ENCODE measurements at places on chromosomes 4 and X.

DNA sequence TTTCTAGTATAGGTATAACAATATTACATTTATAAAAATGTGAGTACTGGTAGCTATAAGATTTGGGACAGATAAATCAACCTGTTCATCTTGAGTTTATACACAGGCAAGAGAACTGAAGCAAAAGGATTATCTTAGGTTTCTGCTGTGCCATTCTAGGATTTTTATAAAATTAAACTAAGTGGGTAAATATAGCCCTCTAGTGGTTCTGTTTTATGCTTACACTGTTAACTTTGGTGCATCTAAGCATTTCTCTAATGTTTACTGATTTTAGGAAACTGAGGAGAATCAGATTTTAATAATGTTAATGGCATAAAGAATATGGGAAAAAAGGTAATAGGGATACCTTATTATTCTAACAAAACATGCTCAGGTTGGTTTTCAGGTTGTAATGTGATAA, 1.1 kb upstream of the RRH start:
- no peak for DNase-seq

DNA sequence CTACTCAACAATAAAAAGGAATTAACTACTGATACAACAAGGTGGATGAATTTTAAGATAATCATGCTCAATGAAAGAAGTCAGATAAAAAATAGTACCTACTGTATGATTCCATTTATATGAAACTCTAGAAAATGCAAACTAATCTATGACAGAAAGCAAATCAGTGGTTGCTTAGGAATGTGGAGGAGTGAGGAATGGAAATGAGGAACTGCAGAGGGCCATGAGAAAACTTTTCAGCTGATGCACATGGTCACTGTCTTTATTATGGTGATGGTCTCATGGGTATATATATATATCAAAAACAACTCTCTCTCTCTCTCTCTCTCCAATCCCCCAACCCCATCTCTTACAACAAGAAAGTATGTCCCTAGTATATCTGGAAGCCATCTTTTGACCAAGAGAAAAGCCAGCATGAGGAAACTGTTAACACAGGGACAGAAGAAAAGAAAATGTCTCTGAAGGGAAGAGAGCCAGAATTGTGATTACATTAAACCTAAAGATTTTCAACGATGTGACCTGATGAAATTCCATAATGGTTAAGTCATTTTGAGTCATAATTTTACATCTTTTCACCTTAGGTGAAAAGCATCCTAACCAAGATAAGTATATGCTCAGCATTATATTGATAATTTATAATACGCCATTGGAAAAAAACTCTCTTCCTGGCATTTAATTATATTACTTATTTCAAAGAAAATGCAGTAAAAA, 8.5 kb upstream of the NFKB1 start:
- DNase-seq: no peak

DNA sequence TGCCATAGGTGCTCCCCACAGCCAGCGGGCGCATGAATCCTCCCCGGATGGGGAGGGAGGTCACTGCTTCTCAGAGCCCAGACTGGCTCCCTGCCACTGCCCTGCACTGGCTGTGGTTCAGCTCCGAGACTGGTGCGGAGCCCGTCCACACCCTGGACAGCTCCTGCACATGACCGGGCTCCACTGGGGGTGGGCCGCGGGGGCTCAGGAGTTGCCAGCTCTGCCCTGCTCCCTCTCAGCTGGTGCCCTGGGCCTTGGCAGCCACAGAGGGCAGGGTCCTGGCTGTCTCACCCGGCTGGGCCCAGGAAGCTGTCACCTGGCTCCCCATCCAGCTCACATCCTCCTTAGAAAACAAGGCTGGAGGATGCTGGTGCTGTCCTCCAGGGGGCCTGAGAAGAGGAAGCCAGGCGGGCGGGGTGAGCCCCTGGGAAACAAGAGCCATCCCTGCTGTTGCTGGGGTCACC, 64.9 kb upstream of the ADRA2C start:
- no peak for DNase-seq

- no peak for DNase-seq
These were observed 531 bp downstream of the RUFY3 start for GRCh38 chr4:70722199-70722791.

DNA sequence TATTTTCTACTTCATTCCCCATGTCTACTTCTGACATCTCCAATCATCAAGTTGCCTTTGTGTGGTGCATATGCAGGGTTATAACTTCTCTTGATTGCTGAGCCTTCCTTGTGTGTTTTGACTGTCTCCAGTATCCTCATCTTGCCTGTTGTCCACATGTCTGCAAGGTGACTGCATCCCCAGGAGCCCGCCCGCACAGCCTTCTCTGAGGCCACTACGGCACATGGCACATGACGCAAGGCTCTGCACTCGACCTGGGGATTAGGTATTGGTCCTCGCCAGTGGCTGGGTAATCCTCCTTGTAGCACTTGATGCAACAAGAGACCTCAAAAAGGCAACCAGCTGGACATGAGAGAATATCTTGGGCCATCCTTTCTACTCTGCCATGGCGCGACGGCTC, 122.6 kb downstream of the SORBS2 start:
- DNase-seq: no peak

GRCh38 chr4:163317110-163317509, 15.3 kb downstream of the NPY1R start:
- DNase-seq: no peak

- no peak for DNase-seq
These were observed 114.2 kb downstream of the NWD2 start for GRCh38 chr4:37358748-37359147.

- no peak for DNase-seq
These were observed 5.7 kb downstream of the SLC6A8 start for GRCh38 chrX:153693216-153694086.

GRCh38 chr4:150078041-150078578, at the start of gene DCLK2:
TSS of gene DCLK2 (plus strand) at chr4:150078445. CDS start at chr4:150079028, 583 bp downstream.
- DNase-seq: no peak

- no peak for DNase-seq
These were observed 42.1 kb downstream of the SLC9A7 start for GRCh38 chrX:46716796-46717195.
